ENCODE measurements at places on chromosomes 7 and 10. TPM values are rescaled to one million over a fixed set of nuclear protein-coding genes. Genes with fewer than 3 reads are reported as not detected.

DNA sequence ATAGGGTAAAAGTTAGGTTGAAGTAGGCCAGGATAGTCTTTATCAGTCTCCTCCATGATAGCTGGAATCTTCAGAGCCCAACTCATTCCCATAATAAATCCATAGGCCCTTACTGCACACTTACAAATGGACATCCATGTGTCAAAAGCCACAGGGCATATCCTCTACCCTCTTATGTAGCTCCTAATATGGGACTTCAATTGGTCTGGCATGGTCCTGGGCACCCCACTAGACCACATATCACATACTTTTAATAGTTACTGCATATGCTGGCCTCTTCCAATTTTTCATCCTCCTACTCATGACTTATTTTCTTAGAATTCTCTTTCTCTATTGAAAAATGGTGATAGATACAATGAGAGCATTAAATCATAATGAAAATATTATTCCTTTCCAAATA, 169.3 kb downstream of the MAGI2 start:
- no peak for DNase-seq

WNT16 gene
- polyA plus RNA-seq: not detected

DNA sequence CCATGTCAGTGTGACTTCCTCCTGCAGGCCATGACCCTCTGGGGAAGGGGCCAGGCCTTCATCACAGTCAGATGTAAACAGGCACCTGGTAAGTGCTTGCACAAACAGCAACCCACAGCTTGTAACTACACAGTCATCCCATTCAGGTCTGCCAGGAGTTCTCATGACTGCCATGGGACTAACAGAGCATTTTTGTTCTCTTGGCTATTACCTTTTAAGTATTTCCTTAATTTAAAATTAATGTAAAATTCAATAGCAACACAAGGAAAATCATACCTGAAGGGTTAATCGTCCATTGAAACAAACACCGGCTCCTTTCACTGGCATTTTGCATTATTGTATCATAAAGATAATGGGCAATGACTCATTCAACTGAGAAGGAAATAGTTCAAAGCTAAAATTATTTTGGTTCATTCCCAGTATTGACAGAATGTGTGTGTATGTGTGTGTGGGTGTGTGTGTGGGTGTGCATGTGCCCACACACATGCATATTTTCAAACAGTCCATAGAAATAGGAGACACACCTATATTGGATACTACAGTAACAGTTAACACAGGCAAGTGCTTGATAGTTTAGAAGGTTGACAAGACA, 307.9 kb downstream of the WDR11 start:
- DNase-seq: no peak

DNA sequence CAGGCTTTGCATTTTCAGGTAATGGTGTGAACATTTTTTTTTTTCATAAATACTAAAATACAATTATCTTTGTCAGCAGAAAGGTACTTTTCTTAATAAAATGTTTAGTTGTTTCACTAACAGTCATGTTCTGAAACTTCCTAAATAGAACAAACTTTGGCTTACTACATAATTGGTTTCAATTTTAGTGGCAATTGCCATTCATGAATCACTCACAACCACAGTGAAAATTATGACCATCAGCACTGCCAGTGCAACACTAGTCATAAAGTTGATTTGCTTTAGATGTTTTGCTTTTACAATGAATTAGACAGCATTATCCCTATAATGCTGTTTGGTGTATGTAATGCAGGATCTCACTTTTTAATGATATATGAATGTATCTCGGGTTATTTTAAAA, 297.6 kb upstream of the PLXDC2 start:
- DNase-seq: no peak

DNA sequence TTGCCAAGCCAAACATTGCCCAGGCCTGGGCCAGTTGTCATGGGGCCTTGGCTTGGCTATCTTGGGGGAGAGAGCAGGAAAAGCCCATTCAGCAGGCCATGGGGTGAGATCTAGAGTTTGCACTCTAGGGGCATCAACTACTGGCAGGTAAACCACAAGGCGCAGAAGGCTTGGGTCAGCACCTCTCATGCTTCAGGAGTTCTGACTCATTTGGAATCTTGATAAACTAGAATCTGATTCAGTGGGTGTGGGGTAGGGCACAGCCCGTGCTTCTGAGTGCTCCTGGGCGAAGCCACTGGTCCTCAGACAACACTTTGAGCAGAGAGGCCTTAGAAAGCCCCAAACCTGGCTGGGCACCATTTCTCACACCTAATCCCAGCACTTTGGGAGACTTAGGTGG, 81.1 kb downstream of the RGS10 start:
- DNase-seq: no peak

DNA sequence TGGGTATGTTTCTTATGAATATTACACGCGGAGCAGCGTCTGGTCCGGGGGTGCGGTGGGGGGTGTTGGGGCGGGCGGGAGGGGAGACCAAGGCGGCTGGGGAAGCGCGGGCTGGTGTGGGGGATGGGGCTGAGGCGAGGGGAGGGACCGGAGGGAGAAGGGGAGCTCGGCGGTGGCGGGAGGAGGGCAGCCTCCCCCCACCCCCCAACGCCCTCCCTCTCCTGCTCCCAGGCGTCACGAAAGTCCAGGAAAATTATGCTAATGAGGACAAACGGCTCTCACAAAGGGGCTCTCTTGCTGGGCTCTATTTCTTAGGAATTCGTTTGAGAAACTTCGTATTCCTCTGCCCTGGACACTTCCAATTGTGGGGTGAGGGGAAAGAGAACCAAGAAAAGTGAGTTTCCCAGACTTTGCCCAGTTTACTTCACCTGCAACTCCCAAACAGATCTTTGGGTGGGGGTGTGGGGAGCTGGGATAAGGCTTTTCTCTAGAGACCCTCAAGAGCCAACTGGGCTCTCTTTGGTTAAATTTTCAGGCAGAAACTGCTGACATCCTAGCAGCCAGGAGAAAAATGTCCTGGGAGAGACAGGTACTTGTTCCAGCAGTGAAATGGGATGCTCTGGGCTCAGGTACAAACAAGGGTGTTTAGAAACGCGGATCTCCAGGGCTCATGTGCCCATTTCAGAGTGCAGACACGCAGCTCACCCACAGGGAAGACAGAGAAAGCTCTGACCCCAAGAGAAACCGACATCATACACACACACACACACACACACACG, 11.7 kb upstream of the HOXA2 start:
- DNase-seq: no peak

DNA sequence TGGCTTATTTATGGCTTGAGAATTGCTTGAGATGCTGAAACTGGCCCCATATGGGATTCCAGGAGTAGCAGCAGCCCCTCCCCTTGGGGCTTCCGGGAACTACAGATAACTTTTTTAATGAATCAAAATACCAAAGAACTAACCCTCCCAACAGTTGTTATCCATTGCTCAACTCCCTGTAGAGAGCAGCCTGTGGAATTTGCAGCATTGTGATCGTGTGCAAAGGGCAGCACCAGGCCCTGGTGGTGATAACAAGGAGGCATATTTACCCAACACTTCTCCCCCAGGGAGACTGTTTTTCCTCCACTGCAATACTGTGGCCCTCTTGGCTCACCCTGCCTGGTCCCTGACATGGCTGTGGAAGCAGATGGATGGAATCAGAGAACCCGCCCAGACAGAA, 196.2 kb downstream of the PLXNA4 start:
- DNase-seq: no peak

DNA sequence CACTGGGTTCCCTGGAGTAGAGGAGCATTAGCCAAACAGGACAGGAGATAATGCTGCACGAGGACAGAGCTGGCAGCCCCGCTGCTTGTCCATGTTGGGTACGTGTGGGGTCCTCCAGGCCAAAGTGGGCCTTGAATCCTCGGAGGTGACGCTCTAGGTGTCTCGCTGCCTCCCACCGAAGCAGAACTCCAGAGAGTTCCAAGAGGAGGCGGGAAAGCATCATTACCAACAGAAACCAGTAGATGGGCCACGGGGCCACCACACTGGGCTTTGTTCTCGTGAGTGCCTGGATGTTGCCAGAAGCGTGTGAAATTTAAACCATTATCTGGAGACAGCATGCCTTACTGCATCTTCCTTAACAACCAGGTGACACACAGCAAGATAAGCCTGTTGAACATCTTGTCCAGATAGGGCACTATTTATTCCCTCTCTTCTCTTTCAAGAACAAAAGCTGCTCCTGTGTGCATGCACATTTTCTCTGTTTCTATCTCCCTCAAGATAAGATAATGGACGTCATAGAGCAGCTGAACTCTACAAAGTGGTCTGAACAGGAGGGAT, 56.8 kb downstream of the TNS3 start:
- DNase-seq: no peak

GRCh38 chr7:124762611-124763143, 2.9 kb downstream of the GPR37 start:
- DNase-seq: peak; percentile 11

GRCh38 chr10:71620642-71621041, 98.9 kb downstream of the C10orf105 start:
- DNase-seq: no peak

ZKSCAN5 gene
- 11.1 TPM for polyA plus RNA-seq

JAKMIP3 gene
- 0.52 TPM for polyA plus RNA-seq

DNA sequence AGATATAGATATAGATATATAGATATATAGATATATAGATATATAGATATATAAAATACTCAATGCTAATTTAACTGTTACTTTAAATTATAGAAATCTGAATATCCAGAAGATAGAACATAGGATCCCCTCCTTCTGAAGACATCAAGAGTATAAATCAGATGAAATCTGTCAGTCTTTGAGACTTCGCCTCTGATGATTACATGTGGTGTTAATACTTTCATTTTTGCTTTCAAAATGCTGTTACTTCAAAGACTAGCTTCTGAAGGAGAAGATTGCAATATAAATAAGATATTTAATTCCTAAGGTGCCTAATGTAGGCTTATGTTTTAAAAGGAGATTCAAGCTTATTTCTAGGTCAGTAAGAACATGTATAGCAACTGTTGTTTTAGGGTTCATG, 180.4 kb downstream of the TSPAN12 start:
- no peak for DNase-seq

TRIM50 gene
- polyA plus RNA-seq: 0.80 TPM

SNX8 gene
- polyA plus RNA-seq: 27.0 TPM

IL2RA gene
- polyA plus RNA-seq: not detected

GRCh38 chr7:107999779-108000560, 3.0 kb downstream of the LAMB1 start:
- DNase-seq: no peak

MKLN1 gene
- 24.6 TPM for polyA plus RNA-seq

ANLN gene
- polyA plus RNA-seq: 27.2 TPM

- no peak for DNase-seq
Measured at GRCh38 chr10:12594448-12594944, 245.1 kb downstream of the CAMK1D start.

SPDYE9 gene
- polyA plus RNA-seq: 0.14 TPM

DNA sequence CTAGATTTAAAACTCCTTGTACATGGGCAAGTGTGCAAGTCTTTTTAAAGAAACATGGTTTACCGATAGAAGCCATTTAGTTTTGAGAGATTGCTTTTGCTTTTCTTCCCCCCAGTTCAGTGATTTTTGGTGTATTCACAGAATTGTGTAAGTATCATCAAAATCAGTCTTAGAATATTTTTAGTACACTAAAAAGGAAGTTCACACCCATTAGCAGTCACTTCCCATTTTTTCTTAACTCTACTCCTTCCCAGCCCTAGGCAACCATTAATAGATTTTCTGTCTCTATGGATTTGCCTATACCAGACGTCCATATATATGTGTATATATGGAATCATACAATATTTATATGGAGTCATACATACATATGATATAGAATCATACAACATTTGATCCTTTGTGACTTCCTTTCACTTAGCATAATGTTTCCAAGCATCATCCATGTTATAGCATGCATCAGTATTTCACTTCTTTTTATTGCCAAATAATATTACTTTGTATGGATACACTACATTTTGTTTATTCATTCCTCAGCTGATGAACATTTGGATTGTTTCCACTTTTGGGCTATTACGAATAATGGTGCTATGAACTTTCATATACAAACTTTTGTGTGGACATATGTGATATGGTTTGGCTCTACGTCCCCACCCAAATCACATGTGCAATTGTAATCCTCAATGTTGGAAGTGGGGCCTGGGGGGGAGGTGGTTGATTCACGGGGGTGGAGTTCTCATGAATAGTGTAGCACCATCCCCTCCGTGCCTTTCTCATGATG, 16.5 kb upstream of the ARL4A start:
- no peak for DNase-seq

CTAGE4 gene
- polyA plus RNA-seq: not detected

TEX36 gene
- not detected for polyA plus RNA-seq

ANKRD30A gene
- not detected for polyA plus RNA-seq

SCIN gene
- polyA plus RNA-seq: 0.39 TPM
